T-helper 9 cell (primary cell): ENCODE measurements at places on chromosomes 1 and 21.
A peak's percentile ranks its signal among the peaks of the same experiment; 100 is the strongest.

DNA sequence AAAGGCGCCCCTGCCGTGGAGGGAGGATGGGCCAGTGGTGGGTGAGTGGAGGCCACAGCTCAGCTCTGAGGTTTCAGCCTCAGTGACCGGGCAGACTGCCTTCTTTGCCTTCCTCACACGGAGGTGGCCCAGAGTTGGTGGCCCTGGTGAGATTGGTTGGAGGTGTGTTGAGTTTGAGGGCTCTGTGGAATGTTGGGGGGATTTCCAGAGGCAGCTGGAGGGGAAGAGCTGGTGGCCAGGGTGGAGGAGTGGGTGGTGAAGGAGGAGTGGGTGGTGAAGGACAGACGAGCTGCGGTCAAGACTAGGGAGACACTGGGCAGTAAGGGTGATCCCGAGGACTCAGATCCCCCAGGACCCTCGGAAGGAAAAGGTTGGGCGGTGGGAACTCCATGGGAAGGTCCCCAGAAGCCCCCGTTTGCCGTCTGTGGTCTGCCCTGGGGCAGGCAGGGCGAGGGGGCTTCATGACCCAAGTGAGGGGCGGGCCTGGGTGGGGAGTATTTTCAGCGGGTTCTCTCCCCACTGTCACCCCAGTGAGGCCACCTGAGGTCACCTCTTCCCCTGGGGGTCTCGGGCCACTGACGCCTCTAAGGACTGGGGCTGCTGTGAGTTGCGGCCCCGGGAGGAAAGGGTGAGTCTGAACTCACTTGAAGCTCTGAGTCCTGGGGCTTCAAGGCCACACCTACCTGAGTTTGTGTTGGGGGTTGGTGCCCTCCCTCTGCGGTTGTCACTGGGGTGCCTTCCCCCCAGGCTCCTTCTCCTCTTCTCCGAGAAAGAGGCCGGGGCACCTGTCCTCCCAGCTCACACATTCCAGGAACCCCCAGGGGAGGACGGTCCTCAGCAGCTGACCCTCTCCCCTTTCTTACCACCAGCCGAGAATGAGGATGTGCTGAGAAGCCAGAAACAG lies 22.7 kb upstream of the PIK3CD start:
- peak; percentile 51 for DNase-seq

DNA sequence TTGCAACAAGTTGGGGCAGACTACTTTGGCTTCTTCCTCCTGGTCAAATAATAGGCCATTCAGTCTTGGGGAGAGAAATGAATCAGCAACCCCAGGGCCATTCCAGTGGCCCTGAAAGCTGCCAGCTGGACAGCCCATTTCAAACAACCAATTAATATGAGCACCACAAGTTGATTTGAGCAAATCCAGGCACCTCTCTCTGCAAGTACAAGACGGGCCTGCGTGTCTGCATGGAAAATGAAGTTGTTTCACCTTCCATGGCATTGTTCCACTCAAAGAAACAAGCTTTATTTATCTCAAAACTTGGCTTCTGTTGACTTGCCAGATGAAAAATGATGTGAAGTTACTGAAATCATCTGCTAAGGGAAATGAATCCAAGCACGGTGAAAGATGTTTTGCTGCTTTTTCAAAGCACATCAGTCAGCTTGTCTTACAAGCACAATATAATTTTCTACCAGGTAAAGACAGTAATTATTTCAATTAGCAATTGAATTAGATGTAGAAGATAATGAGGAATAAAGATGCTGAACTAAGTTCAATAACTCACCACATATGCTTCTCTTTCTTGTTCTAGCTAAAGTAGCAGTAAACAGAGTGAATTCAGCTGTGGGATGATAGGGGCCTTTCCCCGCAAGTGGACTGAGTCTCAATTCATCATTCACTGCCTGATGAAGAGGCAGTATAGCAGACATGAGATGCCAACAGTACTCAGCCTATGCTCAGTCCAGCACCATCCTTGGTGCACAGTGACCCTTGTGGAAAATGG lies 95.2 kb upstream of the SSX2IP start:
- DNase-seq = no peak

- no peak for DNase-seq
Measured at GRCh38 chr1:83828456-83828855, 170.5 kb downstream of the TTLL7 start.

DNA sequence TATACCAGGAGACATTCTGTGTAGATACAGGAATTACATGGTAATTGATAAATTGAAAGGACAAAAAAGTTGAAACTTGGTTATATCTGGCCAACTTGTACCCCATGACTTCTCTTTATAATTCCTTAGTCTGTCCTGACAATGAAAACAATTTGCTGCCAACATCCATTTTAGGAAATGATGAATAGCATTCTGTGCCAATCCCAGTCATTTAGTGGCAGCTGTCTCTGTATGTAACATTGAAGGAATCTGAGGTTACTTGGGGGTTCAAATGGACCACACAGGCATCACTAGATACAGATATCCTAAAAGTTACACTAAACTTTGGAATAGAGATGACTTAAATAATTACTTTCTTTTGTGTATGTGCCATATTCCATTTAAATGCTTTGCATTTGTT lies 38.2 kb downstream of the DHX9 start:
- DNase-seq = no peak

GRCh38 chr1:65009724-65010420 lies 43.5 kb upstream of the JAK1 start:
- no peak for DNase-seq

DNA sequence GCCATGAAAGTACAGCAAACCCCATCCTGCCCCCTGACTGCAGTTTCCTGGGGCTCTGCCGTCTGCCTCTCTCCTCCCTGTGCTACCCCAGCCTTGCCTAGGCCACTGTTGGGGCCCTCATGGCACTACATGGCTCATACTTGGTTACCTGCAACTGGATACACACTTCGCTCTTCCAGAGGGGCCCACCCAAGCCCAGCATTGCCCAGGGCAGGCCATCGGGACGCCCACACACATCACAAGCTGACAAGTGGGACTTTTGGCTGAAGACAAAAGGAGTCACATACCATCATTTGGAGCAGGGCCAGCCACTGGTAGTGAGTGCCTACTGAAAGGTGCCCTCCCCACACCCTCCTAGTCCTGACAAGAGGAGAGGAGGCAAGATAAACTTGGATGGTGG lies 82.8 kb downstream of the CD247 start:
- DNase-seq = no peak

GRCh38 chr1:53394306-53394705 lies 64.9 kb upstream of the DMRTB1 start:
- no peak for DNase-seq

DNA sequence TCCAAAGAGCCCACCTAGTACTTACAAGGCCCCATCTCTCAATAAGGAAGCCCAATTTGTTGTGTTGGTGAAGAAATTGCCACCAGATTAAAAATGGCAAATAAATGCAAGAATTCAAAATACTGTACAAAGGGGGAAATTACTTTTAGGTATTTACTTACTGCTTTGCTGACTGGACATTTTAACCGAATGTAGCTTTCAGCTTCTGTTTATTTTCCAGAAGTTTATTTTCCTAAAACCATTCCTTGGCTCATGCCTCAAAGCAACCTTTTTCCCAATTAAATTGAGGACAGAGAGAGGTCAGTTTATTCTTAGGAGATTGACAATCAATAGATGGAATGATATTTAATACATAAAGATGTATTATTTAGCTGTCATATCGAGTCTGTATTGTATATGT lies 47.6 kb upstream of the H6PD start:
- DNase-seq = no peak

- DNase-seq = no peak
Measured at GRCh38 chr21:41957991-41958766, 4.4 kb upstream of the C2CD2 start.

- no peak for DNase-seq
Measured at GRCh38 chr1:212656730-212657129, 42.9 kb downstream of the BATF3 start.

DNA sequence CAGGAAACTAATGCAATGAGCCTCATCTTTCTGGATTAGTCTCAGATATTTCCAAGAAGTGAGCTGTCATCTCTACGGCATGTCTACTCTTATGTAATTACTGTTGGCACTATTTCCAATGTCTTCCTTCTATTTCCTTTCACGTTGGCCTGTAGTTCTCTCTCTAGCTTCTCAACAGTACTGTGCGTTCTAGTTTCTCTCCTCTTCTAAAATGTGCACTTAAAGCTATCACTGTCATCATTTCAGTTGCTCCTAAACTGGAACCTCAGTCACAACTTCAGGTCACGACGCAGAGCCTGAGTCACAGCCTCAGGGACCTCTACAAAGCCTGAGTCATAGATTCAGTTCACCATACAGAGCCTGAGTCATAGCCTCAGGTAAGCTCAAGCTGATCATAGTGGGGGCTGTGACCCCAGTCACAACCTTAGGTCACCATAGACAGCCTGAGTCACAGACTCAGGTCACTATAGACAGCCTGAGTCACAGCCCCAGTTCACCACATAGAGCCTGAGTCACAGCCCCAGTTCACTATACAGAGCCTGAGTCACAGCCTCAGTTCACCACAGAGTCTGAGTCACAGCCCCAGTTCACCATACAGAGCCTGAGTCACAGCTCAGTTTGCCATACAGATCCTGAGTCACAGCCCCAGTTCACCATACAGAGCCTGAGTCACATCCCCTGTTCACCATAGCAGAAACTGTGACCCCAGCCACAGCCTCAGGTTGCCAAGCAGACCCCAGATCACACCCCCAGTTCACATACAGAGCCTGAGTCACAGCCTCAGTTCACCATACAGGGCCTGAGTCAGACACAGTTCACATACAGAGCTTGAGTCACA lies 13.0 kb downstream of the WNT9A start:
- no peak for DNase-seq

DNA sequence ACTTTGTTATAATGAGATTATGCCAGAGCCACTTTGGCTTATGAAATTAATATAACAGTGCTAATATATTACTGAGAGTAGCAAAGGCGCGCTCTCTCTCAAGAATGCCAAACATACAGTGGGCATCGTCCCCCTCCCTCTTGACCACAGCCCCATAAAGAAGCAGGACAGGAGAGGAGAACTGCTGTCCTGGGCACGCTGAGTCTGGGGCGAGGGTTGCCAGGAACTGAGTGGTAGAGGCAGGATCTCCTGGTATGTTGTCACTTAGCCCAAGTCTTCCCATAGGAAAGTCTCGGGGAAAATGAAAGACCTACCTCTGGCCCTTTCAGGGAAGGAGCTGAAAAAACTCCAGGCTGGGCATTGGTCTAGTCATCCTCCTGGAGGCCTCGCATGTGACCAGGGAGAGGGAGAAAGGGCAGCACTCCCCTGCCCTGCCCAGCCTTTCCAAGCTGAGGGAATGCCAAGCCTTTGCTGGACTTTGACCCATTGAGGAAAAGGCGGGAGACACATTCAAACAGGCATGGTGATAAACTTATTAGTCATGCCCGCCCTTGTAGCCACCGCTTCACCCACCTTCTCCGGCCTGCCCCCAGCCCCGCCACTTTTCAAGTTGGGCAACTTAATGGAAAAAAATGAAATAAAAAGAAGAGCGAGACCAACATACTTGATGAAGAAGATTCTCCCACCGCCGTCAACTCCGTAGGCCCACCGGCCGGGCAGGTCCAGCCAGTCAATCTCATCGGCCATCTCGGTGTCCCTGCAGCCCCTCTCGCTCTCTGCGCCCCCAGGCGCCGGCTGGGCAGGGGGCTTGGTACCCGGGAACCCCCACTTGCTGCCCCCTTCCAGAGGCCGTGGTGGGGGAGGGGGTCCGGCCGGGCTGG lies 17.4 kb upstream of the PLEKHA6 start:
- no peak for DNase-seq

- no peak for DNase-seq
Measured at GRCh38 chr1:62406576-62406975, 30.3 kb upstream of the USP1 start.

DNA sequence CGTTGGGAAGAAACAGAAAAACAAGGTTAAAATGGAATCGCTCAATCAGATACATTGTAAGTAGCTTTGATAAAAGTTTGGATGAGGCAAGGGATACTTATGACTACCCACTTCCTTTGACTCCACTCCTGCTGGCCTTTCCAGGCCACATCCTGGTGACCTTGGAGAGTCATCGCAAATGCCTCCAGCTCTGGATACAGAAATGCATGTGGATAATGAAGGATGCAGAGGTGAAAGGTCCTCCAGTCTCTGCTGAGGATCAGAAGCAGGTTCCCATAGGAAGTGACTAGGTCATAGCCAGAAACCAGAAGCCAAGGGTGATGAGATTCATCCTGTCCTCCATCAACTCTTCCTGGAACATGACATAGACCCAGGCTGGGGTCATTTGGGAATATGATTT lies 6.2 kb upstream of the CAMK1G start:
- no peak for DNase-seq

GRCh38 chr1:23370709-23371584 lies 1.3 kb upstream of the ZNF436 start:
- DNase-seq = no peak

DNA sequence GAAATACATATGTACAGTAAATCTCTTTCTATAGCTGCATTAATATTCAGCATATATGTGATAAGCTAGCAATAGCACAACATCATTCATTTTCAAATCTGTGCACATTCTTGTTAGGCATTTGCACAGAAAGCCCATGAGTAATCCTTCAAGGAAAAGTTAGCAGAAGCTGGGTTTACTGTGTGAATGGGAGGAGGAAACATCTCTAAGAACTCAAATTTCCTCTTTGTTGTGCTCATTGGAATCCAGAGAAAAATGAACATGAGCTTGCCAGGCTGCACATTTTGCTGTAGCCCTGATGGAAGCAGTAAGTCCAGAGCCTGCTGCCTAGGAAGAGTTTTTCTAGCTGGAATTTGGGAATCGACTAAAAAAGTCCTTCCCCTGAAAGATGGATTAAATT lies 214.2 kb upstream of the FOXD3 start:
- DNase-seq = no peak

DNA sequence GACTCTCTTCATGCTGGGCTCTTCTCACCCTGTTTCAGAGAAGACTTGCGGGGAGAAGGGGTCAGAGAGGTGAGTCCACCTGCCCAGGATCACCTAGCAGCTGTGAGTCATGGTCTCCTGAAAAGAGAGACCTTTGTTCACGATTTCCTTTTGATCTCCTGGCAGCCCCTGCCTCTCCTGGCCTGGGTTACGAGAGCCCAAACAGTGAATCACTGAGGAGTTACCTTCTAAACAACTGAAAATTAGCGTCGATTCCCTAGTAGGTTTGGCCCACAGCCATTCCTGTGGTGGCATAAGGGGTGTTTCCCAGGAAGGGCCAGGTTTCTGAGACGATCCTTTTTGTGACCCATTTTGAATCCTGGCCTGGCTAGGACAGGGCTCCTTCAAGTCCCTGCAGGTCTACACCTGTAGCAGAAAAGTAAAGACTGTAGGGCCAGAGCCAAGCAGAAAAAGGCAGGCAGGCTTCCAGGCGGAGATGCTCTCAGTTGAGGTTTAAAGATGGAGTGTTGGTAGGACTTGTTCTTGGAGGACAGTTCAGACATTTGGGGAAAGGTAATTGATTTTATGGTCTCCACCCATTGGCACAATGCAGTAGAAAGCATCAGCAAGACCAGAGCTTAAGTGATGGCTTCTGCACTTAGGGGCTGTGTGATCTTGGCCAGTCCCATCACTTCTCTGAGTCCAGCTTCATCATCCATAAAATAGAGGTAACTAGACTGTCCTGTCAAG lies 2.1 kb upstream of the PLA2G2E start:
- no peak for DNase-seq

DNA sequence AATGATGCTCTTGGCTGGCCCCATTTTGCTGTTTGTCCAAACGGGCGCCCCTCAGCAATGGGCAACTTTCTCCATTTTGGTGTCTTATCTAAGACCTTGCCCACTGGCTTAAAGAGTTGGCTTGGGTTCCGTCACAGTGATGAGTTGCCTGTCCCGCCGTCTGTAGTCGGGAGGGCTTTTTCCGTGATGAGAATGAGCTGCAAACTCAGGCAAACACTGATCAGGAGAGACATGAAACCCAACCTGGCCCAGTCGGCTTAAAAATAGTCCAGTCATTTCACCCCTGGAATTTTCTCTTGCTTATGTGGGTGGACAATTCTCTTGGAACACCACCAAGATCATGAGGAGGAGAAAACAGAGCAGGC lies 79.3 kb downstream of the ST6GALNAC3 start:
- DNase-seq = no peak
